ENCODE measurements at places on chromosomes 12 and 14.

- no peak for DNase-seq
These were observed 70.1 kb upstream of the HOXC13 start for GRCh38 chr12:53868511-53868986.

- peak; percentile 63 for DNase-seq
These were observed 271.6 kb downstream of the NPAS3 start for GRCh38 chr14:33210311-33210710.

DNA sequence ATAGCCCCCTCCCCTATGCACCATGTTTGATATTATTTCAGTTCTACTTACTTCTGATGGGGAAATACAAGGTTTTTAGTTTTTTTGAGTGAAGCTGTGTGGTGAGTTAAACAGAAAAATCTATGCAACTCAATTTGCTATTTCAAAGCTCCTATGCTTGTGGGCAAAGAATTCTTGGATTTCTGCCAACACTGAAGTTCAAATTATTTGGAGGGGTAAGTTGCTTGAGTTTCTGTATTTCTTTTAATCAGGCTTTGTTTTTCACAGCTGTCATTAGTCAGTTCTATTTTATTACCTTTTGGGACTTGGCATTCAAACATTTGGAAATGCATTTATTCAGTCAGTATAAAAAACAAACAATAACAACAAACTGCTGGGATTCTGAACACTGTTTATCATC is 407.5 kb upstream of the MGAT4C start:
- no peak for DNase-seq

DNA sequence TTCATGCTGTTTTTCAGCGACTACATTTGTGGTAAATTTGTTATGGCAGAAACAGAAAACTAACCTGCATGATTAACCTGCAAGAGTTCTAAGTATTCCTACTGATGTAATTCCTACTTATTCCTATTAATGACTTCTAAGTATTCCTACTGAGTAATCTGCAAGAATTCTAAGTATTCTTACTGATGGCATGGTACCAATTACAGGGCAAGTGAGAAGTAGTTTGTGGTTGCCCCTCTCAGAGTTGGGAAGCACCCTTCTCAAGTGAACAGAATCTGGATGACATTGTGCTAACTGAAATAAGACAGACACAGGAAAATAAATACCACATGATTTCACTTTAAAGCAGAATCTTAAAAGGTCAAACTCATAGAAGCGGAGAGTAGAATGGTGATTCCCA is 100.9 kb upstream of the CPNE8 start:
- no peak for DNase-seq

DNA sequence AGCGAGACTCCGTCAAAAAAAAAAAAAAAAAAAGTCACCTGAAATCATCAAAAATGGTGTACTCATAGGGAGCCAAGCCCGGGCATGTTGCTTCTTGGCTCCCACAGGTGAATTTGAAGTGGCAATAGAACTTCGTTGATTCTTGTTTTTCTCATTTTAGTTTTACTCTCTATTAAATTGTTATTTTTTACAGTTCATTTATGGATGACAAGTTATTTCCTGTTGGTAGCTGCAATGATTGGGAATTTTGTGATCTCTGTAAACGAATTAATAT is 1.3 kb downstream of the TM7SF3 start:
- no peak for DNase-seq

DNA sequence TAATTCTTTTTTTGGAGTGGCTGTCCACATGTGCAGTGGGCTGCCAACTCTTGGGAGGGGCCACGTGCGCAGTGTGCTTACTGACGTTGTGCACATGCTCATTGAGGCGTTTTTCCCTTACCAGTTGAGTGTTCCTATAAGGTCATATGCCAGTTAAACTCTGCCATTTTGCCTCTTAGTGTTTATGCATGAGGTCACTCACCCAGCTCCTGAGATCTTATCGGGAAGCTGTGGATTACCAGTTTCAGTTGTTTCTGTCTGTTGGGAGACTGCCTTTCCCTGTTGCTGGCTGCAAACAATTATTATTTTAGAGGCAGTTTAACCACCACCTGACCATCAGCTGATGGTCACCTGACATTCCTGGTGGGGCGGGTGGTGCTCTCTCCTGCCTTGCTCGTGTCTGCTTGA is 16.1 kb upstream of the KIF21A start:
- no peak for DNase-seq

DNA sequence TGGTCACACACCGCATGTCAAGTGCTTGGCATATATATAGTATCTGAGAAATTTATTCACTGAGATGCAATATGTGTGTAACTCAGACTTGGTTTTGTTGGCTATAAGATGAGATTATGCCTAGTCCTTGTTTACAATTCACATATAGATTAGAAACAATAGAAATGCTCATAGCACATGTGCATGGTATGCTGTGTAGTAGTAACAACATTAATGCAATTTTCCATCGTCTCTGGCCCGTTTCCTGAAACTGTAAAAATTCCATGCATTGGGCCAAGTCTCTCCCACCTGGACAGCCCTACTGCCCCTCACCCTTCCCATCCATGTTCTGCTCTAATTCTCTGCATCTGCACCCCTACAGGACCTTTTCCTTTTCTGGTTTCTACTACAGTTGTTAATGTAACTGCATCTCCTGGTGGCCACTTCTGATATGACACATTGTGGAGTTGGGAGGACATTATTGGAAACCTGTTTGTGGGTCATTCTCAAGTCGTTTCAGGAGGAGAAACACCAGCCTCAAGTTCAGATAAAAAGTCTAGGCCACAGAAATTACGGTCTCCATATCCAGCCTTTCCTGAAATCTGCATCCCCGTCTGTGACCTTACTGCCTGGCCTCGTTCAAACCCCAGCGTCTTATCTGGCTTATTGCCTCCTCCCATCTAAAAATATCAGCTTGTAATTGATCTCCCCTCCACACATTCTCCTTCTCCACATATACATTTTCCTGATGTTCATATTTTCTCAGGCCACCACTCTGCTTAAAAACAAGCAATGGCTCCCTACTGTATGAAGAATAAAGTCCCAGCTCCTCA is 37.5 kb downstream of the EMP1 start:
- DNase-seq = no peak
